SIG-M5 (cell line): ENCODE measurements at places on chromosomes 3 and 15.
A peak's percentile ranks its signal among the peaks of the same experiment; 100 is the strongest.

GRCh38 chr15:74801311-74801997 lies 11.2 kb upstream of the LMAN1L start:
- DNase-seq = no peak

DNA sequence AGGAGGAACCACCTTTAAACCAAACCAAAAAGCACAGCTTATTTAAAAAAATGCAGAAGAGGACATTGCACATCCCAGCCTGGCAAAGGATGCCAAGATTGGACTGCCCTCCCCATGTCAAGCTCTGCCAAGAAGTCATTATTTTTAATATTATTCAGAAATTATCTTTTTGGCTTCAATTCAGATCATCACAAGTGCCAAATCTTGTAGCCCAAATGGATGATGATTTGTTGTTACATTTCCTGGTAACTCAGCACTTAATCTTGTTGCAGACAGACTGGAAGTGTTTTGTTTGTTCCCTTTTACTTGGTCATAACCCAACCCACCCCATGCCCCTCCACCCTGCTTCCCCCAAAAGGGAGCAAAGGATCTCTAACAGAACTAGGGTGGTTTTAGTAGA lies 28.1 kb upstream of the LXN start:
- DNase-seq = no peak

- DNase-seq = no peak
Observed at GRCh38 chr3:196124608-196125007, 42.7 kb upstream of the TFRC start.

- DNase-seq = no peak
Observed at GRCh38 chr3:170222647-170223541, 670 bp downstream of the PRKCI start.

DNA sequence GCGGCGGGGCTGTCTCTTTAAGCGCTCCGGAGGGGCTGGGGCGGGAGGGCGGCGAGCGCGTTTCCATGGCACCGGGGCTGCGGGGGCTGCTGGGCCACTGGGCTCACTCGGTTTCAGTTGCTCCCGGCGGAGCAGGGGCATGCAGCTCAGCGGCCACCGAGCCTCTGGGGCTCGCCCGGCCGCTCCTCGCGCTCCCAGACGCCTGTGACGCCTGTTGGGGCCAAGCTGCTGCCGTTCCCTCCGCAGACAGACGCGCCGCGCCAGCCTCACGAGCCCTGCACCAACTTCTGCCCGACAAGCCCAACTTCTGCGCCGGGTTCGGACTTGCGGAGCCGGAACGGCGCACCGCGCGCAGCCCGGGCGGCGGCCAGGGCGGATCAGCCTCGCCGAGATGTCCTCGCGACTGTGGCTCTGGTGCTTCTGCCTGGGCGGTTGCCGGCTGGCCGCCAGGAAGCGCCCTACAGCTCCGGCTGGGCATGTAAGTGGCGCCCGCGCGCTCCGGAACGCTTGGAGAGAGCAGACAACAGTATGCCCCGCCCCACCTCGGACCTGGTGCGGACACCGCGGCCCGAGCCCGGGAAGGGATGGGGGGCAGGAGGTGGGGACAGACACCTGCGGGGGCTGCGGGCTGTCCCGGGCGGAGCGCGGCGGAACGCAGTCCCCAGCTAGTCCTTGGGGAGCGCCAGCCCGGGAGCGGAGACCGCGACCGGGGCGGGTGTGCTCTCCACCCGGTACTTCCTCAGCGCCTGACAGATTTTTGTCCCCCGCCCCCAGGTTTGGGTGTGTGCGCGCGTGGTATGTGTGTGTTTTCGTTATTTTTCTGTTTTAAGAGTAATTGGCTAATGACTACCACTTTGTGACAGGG lies 154.1 kb upstream of the GOLIM4 start:
- no peak for DNase-seq

DNA sequence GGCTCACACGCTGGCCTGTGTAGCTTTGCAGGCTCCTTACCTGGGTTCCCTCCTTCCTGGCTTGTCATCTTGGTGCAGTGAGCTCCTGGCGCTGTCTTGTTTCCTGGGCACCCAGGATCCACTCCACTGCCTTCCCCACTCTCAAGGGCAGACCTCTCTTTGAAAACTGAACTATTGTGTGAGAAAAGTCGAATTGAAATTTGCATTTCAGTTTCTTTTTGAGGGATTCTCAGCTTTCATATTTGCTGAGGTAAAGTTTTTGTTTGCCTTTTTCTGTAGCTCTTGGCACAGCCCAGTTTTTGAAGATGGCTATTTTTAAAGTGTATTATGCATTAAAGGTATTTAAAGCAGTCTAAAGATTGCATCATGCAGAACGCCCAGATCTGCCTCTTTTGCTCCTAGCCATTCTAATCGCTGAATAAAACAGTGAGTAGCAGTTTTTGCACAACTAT lies 70.1 kb downstream of the CCK start:
- no peak for DNase-seq

GRCh38 chr3:161851941-161852566 lies 355.4 kb downstream of the OTOL1 start:
- peak; percentile 2 for DNase-seq

DNA sequence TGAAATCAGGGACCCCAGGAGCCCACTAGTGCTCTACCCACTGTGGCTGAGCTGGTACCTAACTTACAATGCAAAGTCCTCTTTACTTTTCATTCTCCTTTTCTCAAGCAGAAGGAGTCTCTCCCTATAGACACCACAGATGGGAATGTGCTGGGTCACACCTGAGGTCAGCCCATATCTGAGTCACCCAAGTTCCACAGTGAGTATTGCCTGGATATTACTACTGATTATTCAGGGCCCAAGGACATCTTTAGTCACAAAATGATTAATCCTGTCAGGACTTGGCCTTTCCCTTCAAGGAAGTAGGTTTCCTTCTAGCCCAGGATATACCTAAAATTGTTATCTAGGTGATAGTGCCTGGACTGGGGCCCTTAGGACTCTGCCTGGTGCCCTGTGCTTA lies 1305.2 kb downstream of the SI start:
- DNase-seq = no peak

DNA sequence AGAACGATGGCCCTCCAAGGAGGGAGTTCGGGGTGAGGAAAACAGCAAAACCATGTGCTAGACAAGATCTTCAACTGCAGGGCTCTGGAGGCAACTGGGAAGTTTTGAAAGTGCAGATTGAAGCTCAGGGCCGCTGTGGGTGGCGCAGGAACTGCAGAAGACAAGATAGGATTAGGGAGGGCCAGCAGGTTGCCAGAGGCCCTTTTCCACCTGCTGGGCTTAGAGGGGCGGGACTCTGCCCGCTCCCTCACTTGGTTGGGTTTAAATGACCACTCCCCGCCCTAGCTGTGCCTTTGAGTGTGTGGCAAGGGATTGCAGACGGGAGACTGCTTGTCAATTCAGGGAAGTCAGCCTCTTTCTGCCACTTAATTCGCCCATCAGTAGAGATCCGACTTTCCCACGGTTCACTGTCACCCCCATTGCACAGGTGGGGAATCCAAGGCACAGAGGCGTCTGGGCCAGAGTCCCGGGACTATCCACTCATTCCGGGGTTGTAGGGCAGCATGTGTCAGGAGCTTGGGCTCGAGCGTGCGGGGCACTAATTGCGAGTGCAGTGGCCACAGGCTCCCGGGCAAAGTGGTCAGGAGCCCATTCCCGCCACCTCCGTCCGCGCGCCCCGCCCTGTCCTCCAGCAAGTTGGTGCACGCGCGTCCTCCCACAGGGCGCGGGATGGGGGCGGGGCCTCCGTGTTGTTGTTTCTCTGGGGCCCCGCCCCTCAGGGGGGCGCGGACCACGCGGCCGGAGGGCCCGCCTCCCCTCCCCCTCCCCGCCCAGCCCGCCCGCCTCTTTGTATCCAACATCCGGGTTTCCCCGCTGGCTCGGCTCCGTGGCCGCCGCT lies at the start of gene ACVR2B:
Gene ACVR2B, plus strand, starts transcription at position 816 of the 838 bp plus-strand sequence. CDS start 433 bp downstream, outside the sequence.
- no peak for DNase-seq

- DNase-seq = no peak
Observed at GRCh38 chr15:57897870-57898269, 167.6 kb downstream of the ALDH1A2 start.

GRCh38 chr3:76212679-76213078 lies 427.3 kb upstream of the ZNF717 start:
- no peak for DNase-seq
